ENCODE measurements at places on chromosomes 4 and X.

DNA sequence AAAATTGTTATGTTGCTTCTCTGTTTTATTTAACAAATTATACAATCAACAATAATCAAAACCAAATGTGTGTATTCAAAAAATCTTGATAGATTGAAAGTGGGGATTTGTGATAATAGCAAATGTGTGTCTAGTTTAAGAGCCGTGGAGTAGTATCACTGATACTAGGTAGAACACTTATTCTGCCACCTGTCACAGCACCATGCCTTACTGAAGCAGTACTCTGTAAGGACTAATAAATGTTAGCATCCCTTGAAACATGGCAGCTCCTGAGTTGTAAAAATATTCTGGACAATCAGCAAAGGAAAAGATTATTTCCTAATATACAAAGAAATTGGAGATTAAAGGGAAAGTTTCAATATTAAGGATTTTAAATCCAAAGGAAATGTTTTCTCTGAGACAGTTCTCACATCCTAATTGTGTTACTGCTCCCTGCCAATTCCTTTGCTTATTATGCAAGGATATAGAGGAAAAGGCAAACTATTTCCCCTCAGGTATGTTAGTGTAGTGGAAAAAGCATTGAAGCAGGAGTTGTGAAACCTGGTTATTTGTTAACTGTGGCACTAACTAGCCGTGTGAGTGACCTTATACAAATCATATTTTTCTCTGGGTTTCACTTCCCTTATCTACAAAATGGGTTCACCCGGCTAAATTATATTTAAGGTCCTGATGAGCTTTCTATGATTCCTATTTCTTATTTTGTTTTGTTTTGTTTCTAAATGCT is 303.1 kb downstream of the ARHGAP24 start:
- DNase-seq: no peak

DNA sequence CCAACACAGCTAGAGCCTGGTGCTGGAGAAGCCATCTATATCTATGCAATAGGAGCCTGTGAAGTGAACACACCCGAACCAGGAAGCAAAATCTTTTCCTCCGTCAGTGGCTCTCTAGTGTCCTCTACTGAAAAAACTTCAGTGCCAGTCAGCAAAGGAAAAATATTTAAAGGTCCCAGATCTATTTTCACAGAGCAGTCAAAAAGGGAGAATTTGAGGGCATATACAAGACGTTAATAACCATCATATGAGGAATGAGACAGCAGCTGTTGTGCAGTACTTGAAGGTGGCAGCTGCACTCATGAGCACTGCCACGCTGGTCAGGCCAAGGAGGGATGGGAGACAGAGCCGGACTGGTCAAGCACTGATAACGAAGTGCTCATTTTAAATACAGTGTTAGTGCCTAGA is 14.4 kb downstream of the MCUB start:
- DNase-seq: no peak

- no peak for DNase-seq
Observed at GRCh38 chr4:972651-973424, 531 bp downstream of the DGKQ start.

- no peak for DNase-seq
Observed at GRCh38 chrX:9708923-9709553, 56.6 kb downstream of the GPR143 start.

DNA sequence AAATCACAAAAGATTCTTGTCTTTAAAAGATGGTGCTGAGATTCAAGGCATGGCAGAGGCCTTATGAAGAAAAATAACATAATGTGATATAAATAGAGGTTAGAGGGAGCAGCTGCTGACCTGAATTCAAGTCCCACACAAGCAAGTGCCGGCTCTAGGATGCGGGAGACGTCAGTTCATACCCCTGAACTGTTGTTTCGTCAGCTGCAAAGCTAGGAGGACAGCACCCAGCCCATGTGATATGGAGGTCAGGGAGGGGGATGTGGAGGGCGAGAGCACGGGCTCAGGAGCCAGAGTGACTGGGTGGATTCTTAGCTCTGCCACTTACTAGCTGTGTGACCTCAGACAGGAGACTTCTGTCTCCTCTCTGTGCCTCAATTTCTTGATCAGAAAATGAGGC is 77.9 kb downstream of the JAKMIP1 start:
- DNase-seq: no peak

DNA sequence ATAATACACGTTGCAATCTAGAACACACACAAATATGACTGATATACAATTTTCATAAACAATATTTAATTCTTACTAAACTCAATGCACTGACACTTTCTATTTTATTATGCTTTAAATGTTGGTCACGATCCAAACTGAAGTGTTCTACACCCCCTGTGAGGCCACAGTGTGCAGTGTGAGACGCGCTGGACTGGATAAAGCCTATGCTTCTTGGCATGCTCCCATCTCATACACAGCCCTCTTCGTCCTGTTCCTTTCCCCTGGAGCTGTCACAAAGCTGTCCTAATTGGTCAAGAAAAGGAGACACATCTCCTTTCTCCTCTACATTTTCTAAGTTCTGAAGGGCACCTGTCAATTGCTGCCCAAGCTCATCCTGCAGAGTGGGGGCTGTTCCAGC is 72.0 kb downstream of the SCD5 start:
- no peak for DNase-seq

- DNase-seq: no peak
Observed at GRCh38 chr4:4254666-4255065, 6.6 kb upstream of the TMEM128 start.

- no peak for DNase-seq
Observed at GRCh38 chr4:70979445-70980008, 13.9 kb upstream of the DCK start.

GRCh38 chr4:62324215-62324614 is 1124.1 kb downstream of the ADGRL3 start:
- no peak for DNase-seq

DNA sequence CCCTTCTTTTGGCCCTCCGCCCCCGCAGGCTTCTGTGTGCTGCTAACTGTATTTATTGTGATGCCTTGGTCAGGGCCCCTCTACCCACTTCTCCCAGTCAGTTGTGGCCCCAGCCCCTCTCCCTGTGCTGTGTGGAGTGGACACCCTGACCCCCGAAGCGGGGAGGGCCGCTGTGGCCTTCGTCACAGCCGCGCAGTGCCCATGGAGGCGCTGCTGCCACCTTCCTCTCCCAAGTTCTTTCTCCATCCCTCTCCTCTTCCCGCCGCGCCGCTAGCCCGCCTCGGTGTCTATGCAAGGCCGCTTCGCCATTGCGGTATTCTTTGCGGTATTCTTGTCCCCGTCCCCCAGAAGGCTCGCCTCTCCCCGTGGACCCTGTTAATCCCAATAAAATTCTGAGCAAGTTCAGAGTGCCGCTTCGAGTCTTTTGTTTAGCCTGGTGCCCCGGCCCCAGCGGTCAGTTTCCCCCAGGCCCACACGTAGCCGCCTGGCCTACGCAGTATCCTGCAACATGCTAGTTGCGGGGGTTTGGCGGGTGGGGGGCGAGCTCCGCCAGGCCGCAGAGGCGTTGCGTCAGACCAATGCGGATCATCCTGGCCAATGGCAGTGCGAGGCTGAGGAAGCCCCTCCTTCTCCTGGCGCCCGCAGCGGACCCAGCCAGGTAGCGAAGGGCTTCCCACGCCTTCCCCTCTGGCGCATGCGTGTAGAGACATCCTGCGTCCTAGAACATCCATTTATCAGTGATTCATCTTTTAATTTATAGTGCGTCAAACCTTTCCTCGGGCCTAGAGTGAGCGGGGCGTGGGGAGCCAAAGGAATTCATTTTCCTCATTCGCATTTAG is 5.6 kb upstream of the KANTR start:
- no peak for DNase-seq

- no peak for DNase-seq
Observed at GRCh38 chr4:8553991-8554405, 26.2 kb upstream of the GPR78 start.

- no peak for DNase-seq
Observed at GRCh38 chr4:39613093-39613656, 25.5 kb downstream of the SMIM14 start.

- DNase-seq: no peak
Observed at GRCh38 chr4:102867278-102868152, 1.3 kb upstream of the CISD2 start.

GRCh38 chr4:110087070-110087708 is 111.2 kb downstream of the ELOVL6 start:
- DNase-seq: no peak

DNA sequence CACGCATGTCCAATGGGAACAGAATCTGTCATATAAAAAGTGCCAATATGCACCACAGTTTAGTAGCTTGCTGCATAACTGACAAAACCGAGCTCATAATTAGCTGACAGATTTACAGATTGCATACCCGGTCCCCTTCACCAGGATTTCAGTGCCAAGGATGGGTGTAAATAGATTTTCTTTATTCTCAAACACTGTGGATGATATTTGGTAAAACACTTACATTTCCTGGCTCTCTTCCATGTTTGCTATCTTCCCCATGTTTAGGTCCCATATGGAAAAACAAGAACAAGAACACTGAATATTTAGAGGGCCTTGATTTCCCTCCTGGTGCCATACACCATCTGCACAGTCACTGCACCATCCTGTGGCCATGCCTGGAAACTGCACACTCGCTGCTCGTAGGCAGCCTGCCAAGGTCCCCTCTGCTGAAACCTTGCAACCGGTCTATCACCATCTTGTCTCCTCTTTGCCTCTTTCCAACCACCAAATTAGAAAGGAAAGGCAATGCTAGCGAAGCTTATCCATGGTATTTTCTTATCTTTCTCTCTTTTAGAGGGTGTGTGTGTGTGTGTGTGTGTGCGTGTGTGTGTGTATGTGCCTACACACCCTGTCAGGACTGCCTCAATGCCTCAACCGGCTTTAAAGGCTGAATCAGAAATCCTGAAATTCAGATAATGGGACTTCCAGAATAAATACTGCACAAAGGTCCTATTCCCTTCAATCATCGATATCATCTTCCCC is 124.2 kb upstream of the MBNL3 start:
- no peak for DNase-seq

DNA sequence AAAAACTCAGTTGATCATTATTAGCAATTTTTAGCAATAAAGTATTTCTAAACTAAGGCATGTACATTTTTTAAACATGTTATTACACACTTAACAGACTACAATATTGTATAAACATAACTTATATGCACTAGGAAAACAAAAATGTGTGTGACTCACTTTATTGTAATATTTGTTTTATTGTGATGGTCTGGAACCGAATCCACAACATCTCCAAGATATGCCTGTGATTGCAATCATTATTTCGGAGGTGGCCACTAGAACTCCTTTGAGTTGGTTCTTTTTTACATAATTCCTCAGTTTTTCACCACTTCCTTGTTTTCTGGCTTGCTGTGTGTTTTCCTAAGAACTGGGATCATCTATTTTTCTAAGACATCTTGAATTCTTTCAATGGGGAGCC is 53.7 kb downstream of the FBXW7 start:
- no peak for DNase-seq

- DNase-seq: no peak
Observed at GRCh38 chrX:138229718-138230117, 481.8 kb downstream of the FGF13 start.

DNA sequence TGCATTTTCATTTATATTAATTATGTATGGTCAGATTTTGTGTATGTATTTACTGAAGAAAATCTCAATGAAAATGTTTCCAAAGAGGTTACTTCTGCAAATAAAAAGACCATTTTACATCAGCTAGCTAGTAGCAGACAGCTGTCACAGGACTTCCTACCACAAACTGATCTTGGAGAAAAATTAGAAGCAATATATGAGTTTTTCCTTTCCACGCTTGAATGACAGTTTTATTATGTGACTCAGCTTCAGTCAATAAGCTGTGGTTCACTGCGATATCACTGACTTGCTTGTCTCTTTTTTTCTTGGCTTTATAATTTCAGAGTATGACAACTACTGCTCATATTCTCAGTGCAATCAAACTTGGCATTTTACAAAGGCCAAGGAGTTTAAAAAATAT is 787.4 kb upstream of the GALNTL6 start:
- no peak for DNase-seq

DNA sequence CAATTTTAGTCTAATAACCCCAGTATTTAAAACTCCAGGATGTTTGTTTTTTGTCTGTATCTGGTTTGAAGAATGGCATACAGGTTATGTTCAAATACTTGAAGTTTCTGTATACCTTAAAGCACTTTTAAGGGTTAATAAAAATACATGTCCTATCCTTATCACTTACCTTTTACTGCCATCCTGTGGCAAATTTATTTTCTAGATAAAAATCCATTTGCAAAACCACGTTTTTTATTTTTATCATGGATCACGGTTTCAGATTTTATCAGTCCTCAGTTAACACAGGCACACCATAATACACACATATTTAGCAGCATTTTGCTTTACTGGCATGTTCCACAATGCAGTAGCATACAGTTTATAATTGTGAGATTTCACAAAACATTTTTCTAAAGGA is 113.3 kb upstream of the H2AZ1 start:
- DNase-seq: no peak

- DNase-seq: peak; percentile 75
Observed at GRCh38 chr4:105088110-105088879, 58.4 kb upstream of the TET2 start.

DNA sequence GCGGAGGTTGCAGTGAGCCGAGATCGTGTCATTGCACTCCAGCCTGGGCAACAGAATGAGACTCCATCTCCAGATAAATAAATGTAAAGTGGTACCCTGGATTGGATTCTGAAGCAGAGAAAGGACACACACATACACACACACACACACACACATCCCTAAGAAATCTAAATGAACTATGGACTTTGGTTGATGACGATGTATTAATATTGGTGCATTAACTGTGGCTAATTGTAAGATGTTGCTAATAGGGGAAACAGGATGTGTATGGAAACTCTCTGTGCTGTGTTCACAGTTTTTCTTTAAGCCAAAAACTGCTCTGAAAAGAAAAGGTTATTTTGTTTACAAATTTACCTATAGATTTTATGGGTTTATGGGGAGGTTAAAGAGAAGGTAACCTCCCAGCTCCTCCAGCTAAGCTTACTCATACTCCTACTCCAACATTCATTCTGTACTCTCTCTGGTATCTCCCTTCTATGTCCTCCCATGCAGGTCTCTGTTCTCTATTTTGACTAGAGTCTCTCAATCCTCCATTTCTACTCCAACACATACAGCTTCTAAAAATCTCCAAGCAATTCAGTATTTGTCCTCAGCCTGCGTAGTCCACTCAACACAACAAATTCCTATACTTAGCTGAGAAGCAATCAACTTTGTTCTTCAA is 46.5 kb upstream of the RELL1 start:
- no peak for DNase-seq

- DNase-seq: no peak
Observed at GRCh38 chrX:49312176-49312575, 8.7 kb downstream of the GAGE10 start.

- DNase-seq: no peak
Observed at GRCh38 chr4:8671712-8672290, 79.2 kb downstream of the CPZ start.

DNA sequence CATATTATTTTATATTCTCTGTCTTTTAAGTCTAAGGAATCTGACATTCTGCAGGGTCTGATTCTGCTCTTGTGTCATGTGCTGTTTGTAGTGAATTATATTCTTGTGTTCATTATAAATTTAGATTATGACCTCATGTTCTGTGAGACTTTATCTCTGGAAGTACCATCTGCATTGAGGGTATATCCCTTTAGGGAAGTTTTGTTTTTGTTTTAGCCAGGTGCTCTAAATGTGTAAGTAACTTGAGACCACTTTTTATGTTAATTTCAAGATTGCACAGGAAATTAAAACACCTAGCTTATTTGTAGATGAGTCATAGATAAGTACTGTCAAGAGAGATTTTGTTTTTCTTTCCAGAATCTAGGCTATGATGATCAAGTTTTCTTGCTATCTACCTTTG is 35.0 kb upstream of the DKK2 start:
- no peak for DNase-seq

All from brain pericyte (primary cell).